ENCODE measurements at places on chromosomes 4 and X.
A peak's percentile ranks its signal among the peaks of the same experiment; 100 is the strongest.

DNA sequence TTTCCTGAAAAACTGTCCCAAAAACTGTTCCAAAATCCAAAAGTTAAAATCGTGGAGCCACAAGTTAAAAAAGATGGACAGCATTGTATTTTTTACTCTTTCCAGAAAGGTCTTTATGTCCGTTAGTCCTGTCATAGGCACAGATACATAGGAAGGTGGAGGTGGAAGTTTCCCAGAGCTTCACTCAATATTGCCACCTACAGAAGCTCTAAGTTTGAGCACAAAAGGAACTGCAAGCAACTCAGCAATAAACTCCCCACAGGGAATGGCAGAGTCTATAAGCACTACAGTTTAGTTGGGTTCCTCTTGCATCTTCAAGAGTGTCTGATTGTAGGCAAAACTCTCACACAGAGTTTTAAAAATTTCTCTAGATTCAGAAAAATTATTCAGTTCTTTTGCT, 22.0 kb upstream of the UGT2B4 start:
- no peak for DNase-seq

DNA sequence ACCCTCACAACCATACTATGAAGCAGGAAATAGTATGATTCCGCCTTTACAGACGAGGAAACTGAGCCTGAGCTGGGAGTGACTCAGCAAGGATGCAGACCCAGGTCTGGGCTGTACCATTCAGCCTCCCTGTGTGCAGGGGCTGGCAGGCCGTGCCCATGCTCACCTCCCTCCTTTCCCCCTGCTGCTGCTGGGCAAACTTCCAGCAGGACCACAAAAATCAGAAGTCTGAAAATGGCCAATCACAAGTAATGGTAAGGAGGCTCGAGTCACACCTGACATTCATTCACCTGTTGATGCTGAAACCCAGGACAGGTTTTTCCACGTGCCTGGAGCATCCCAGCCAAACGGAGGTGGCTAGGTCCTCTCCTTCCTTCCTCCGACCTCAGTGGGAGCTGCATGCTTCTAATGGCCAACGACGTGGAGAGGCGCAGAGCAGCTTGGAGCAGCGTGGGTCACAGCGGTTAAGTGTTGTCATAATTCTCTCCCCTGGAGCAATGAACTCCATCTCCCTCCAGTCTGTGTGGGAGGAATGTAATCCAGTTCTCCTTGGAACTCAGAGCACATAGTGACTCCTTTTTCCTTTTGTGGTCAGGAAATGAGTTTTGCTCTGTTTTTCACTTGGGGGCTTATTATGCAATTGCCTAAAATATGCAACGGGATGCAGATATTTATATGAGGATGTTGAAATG, 371.7 kb downstream of the BCOR start:
- DNase-seq = no peak

DNA sequence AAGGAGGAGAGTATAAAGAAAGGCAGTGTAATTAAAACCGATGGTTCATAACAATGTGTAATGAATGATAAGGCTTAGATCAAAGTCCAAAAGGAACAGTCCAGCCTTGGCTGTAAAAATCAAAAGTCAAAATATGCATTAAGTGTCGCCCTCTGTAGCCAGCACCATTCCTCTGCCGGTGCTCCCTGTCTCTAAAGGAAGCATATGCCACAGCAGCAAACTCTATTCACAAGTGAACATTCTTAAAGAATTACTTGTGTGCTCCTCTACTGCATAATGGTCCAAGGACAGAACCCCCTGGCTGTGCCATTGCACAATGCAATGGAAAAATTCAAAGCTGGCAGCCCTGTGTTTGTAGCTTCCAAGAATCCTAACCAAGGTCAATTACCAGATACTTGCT, 16.3 kb upstream of the MBNL3 start:
- no peak for DNase-seq

GRCh38 chr4:165803005-165803404, 70.0 kb upstream of the TLL1 start:
- DNase-seq = no peak

DNA sequence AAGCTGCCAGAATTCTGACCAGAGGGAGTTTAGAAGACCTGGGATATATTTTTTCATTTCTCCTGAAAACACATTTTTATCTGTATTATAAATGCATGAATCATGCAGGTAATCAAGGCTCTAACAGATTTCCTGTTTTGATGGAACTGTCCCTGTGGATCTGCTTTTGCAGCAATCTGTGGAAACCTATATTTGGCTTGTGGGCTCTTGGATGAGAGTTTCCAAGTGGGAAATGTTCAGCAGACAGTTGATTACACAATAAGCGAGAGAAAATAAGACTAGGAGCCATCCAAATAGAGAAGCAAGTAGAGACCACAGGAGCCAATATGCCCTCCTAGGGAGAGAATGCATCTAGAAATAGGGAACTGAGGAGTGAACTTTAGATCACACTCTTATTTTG, 105.0 kb downstream of the NDST3 start:
- DNase-seq = no peak

DNA sequence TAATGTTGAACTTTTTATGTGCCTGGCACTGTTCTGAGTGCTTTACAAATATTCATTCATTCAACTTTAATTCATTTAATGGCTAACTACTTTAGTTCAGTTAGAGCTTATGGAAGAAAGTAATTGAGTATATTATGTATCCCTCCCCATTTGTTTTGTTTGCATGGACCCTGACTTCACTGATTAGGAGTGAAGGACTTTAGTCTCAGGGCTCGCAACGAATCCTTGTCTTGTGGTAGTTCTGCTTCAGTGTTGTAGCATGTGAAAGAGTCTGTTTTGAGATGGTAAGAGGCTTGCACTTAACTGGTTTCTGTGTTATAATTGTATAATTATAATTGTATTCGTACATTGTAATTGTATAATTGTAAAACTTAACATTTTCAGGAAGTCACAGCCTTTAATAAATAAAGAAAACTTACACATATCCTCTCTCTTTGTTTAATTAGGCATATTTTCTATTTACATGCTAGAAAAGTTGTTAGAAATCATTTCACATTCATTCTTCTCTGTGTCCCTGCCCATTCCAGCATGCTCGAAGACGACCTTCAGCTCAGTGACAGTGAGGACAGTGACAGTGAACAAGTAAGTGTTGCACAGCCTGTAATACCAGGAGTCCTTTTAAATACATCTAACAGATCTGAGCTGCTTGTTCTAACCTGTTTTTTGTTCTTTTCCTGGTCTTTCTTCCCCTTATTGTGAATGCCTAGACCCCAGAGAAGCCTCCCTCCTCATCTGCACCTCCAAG, 115.1 kb downstream of the KLHL8 start:
- DNase-seq = no peak

- peak; percentile 49 for DNase-seq
Observed at GRCh38 chrX:3345281-3346191, 916 bp downstream of the MXRA5 start.

DNA sequence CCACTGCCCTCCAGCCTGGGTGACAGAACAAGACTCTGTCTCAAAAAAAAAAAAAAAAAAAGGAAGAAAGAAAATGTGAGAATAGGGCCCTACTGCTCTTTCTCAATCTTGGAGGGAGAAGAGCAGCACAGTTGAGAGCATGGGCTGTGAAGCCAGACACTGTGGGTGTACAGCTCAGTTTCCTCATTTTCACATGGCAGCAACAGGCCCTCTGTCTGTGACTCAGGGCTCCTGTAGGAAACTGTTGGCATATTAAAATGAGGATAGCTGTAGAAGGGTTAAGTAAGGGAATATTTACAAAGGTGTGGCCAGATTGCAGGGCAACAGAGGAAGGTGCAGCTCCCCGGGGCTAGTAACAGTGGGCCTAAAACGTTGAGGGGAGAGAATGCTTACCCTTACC, 3.4 kb downstream of the AKAP14 start:
- no peak for DNase-seq

DNA sequence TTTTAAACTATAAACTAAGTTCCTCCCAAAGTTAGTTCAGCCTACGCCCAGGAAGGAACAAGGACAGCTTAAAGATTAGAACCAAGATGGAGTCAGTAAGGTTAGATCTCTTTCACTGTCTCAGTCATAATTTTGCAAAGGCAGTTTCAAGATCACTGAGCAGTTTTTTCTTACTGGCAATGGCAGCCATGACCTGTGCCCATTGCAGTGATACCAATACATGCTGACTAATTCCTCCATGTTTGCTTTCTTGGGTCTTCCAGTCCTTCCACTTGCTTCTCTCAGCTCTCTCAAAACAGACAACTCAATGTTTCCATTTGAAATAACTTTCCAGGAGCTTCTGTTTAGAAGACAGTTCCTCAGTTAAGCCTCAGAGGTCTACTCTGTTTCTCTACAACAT, 79.5 kb downstream of the PCDH18 start:
- no peak for DNase-seq

DNA sequence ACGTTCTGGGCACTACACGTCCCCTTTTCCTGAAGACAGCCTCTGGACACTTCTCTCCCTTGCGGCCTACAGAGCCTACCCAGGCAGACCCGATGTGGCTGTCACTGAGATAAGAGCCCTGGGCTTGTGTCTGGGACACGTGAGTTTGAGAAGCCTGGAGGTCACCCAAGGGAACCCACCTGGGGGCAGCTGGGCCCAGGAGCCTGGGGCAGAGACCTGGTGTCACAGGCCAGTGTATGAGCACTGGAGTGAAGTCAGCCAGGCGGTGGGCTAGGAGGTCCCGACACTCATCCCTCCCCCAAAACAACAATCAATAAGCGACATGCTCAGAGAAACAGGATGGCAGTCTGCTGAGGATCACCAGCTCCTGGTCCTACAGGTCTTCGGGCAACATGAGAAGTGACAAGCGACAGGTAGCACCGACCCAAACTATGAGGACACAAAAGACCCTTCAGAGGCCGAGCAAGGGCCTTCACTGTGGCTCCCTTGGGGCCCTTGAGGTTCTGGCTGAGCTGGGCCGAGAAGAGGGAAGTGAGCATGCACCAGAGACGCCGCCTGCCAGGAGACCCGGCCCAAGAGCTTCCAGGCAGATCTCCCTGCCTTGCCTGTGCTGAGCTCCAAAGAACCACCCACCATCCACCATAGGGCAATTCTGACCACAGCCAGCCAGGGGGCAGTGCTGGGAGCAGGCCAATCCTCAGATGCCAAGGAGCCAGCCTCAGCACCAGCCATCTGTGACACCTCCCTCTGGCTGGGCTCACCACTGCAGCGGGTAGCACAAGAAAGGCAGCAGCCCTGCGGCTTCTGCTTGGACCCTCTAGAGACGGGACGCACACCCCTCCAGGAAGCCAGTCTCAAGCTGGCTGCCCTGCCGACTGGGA, 11.0 kb upstream of the DUSP9 start:
- no peak for DNase-seq

Data from breast epithelium (tissue), 4 donors.